ENCODE measurements at places on chromosomes 13 and 19.

DNA sequence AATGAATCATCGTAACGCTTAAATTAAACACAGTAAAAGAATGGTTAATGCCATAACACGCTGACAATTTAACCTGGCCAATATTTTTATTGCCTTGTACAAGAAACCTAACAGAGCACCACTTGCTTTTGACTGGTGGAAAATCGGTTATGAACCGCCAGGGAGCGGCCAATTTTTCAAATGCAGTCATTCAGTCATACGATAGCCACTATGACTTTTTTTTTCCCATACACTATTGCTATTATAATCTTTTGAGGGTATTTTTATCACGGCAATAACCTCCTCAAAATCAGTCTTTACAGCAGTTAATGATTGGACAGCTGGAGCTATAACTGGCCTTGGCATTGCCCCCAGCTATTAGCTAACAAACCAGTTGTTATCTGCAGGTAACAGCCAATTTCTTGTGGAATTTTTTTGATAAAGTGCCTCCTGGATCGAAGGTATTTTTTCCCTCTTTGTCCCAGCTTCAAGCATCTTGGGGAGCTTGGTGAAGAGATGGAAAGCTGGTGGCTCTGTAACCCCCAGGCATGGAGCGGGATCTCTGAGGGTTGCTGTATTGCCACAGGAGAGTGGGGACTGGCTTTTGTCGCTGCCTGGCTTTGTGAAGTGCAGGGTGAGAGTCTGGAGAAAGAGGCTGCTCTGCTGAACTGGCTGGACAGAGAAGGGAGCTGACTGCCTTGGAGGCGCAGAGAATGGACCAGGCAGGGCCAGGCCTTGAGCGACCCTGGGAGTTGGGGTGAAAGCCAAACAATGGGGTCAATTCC is 198.4 kb upstream of the ZNF536 start:
- DNase-seq: no peak

DNA sequence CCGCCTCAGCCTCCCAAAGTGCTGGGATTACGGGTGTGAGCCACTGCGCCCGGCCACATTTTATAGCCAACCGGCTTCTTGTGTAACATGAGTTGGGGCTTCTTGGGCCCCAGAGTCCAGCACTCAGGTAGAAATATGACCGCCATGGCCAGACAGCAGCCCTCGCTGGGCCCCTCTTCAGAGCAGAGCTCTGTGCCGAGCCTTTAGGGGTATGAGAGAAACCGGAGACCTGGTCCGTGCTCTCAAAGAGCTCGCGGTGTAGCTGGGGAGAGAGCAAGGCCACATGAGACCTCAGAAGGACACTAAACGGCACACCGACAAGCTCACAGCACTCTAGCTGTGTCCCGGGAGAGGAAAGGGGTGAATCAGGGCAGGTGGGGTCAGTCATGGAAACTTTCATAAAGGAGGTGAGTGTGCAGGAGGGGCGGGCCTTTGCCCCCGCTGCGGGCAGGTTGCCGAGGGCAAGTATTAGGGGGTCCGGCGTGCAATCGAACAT is 15.8 kb downstream of the ACTN4 start:
- no peak for DNase-seq

GRCh38 chr13:57418067-57418677 is 213.4 kb upstream of the PCDH17 start:
- DNase-seq: no peak

GRCh38 chr19:18424122-18424889 is 5.1 kb downstream of the SSBP4 start:
- DNase-seq: no peak

DNA sequence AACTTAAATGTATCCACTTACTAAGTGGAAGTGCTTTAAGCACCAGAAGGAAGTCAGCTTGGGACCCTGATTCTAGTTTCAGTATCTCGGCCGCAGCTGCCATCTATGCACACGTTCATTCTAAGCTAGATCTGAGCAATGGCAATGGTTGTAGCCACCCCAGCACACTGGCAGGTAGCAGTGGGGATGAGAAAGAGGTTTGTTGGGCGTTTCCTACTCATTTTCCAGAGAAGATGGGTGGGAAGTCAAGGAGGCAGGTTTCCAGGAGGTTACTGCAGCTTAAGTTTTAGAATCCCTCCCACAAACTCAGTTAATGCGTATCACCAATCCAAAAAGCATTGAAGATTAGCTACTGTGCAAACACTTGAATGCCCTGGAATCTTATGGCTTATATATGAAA is 114.2 kb upstream of the TSC22D1 start:
- no peak for DNase-seq

DNA sequence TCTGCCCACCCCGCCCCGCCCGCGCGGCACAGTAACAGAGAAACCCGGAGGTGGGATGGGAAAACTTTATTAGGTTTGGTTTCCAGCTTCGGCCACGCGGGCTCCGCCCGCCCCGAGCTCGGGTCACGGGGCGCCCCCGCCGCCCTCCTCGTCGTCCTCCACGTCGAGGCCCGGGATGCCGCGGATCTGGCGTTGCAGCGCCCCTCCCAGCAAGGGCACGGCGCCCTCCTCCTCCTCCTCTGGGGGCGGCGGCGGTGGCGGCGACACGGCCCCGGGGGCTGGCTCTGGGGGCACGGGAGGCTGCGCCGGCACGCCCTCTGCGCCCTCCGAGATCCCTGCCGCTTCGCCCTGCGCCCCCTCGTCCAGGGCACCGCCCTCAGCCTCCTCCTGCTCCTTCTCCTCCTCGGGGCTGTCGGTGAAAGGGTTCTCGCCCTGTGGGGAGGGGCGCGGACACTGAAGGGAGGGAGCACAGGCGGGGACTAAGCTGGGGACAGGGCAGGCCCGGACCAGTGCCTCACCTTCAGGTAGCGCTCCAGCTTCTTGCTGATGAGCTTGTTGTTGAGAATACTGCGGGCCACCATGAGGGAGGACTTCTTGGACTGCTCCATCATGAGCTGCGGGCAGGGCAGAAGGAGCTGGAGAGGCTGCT is 536 bp upstream of the AKAP8 start:
- no peak for DNase-seq

DNA sequence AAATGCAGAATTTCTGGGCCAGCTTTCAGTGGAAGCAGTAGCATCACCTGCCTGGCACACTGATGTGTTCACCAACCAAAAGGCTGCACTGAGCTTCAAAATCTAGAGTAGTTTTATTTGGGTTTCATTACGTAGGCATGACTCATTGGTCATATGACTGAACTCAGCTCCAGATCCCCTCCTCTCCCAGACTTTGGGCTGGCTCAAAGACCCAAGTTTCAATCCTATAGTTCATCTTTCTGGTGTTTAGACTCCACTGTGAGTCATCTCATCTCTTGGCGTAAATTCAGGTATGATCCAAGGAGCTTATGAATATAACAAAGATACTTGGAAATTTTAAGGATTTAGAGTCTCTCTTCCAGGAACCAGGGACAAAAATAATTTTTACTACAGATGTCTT is 17.7 kb downstream of the ZMYM5 start:
- DNase-seq: no peak

GRCh38 chr13:43596924-43597598 is 189.7 kb downstream of the ENOX1 start:
- DNase-seq: peak; percentile 5

- no peak for DNase-seq
These were observed 717 bp upstream of the NALCN start for GRCh38 chr13:101417043-101417406.
